ENCODE measurements at places on chromosomes 4 and X.

DNA sequence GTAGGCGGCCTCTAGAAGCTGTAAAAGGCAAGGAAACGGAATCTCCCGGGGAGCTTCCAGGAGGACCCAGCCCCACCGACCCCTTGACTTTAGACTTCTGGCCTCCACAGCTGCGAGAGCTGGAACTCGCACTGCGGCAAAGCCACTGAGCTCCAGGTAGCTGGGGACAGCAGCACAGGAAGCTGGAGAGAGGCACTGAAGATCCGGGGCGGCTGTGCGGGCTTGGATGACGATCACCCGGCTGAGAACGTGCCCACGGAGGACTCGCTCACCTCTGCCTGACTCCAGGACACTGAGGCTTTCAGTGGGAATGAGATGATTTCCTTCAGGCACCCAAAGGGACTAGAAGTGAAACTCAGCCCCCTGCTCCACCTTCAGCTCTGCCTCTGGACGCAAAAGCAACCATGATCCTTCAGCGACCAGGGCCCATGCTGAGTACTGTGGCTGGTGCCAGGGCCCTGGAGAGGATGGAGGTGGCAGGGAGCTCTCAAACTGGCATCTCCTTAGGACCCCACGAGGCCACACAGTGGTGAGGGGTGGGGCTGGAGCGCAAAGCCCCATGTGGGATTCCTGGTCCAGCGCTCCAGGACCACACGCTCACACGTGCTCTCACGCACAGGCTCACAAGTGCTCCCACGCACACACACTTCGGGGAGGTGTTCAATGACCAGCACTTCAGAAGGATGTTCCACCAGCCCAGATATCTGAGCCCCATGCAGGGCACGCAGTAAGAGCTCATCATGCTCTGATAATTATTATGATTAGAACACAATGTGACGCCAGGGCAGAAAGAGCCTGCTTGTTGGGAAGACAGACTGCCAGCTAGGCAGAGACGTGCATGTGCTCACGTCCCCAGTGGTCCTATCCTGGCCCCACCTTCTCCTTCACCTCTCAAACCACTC, 47.2 kb downstream of the ADRA2C start:
- DNase-seq: no peak

- no peak for DNase-seq
These were observed 131.7 kb downstream of the SH2D1A start for GRCh38 chrX:124478046-124478445.

DNA sequence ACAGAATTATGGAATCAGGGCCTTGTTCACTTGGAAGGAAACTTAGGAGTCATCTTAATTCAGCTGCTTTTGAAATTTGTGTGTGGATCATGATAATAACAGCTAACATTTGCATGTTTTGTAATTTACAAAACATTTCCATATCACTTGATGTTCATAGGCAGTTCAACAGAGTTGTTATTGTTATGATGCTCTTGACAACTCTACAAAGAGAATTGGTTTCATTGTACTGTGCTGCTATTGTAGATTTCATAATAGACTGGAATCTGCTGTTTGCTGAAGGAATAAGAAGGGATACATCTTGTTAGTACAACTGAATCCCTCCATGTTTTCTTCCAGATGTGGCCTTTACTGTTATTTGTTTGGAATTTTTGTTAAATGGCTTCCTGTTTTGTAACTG, 83.5 kb downstream of the CNKSR2 start:
- DNase-seq: no peak

DNA sequence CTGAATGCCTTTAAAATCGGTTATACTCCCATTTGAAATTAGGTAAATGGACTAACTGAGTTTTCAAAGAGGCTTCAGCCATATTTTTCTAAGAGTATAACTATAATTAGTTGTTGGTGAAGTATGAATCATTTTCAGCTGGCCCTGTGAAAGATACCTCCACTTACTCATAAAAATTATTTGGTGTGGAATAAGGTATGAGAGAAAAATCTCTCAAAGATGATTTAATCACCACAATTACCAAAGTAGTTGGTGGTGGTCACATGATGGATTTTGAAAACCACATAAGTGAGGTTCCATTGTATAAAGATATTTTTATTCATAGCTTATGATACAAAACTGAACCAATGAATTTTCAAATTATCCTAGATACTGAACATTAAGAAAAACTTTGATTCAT, 9.0 kb upstream of the KLHL2 start:
- no peak for DNase-seq

GRCh38 chr4:145446184-145446583, 35.5 kb upstream of the SMAD1 start:
- DNase-seq: no peak

DNA sequence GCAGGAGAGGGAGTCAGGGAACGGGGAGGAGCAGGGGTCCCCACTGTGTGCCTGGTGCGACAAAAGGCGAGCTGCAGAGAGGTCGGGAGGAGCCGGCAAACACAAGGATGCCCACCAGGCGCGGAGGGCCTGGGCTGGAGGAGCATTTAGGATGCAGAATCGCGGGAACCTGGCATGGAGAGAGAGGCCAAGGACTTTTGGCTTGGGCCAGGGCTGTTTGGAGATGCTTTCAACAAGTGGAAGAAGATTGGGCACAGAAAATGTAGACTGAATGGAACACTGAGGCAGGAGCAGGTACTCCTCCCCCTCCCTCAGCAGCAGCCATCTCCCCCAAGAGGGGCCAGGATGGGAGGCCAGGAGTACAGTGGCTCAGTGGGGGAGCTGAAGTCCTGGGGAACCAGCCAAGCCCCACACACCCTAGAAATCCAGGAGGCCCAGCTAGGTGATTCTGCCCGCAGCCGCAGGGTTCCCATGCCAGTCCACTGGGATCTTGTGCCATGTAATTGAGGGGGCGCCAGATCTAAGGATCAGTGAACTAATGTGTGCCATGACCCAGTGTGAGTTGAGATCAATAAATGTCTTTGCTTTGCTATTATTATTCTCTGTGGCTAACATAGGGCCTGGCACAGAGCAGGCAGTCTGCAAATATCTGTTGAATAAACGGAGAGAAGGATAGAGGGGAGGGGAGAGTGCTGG, 1.1 kb upstream of the ABLIM2 start:
- no peak for DNase-seq

- DNase-seq: no peak
These were observed 730.2 kb downstream of the KCTD8 start for GRCh38 chr4:43718369-43718768.

Data from kidney glomerular epithelial cell (primary cell).